ENCODE measurements at places on chromosomes 7 and 10. TPM values are rescaled to one million over a fixed set of nuclear protein-coding genes. Genes with fewer than 3 reads are reported as not detected.
A peak's percentile ranks its signal among the peaks of the same experiment; 100 is the strongest.

The CEP55 gene
- 13.0 TPM for polyA plus RNA-seq

- DNase-seq: no peak
Observed at GRCh38 chr10:118674226-118674919, 78.9 kb upstream of the PRLHR start.

DNA sequence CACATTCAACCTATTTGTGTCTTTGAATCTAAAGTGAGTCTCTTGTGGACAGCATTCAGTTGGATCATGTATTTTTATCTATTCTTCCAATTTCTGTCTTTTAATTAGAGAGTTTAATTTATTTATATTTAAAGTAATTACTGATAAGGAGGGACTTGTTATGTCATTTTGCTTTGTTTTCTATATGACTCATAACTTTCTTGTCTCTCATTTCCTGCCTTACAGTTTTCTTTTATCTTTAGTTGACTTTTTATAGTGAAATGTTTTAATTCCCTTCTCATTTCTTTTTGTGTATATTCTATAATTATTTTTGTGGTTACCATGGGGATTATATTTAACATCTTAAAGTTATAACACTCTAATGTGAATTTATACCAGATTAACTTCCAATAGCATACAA lies 7.3 kb upstream of the ZNF518A start:
- DNase-seq: no peak

The GSDME gene
- 12.6 TPM for polyA plus RNA-seq

GRCh38 chr7:101172854-101173751 lies 7.0 kb downstream of the NAT16 start:
- no peak for DNase-seq

GRCh38 chr10:22978918-22979317 lies 51.1 kb downstream of the ARMC3 start:
- no peak for DNase-seq

GRCh38 chr10:13184730-13185514 lies 23.6 kb downstream of the MCM10 start:
- DNase-seq: no peak

DNA sequence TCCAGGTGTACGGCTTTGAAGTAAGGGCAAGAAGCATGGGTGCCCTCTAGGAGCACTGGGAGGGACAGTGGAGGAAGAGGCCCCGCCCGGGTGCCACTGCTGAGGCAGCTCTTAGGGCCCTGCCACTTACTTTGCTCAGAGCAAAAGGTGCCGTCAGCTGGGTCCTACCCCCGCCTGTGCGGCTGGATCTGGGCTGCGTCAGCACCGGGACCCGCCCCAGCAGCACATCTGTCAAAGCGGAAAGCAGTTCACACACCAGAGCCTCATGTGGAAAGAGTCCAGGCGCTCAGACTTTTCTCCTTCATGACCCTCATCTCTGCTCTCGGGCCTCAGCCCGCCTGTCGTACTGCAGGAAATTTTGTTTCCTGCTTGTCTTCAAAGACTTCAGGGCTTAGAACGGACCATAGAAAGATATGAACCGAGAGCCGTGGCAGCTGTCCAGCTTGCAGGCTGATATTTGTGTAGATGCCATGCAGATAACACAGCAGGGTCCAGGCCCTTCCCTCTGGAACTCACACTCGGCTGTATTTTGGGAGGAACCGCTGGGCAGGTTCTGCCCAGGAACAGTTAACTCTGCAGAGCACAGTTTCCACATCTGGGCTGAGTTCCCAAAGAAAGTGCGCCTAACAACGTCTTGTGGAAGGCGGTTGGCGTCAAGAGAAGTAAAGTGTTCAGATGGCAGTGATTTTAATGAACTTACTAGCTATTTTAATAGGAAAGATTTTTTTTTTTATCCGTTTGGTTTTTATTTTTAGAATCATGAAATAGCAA lies 44.3 kb upstream of the PRKAR1B start:
- peak; percentile 76 for DNase-seq

DNA sequence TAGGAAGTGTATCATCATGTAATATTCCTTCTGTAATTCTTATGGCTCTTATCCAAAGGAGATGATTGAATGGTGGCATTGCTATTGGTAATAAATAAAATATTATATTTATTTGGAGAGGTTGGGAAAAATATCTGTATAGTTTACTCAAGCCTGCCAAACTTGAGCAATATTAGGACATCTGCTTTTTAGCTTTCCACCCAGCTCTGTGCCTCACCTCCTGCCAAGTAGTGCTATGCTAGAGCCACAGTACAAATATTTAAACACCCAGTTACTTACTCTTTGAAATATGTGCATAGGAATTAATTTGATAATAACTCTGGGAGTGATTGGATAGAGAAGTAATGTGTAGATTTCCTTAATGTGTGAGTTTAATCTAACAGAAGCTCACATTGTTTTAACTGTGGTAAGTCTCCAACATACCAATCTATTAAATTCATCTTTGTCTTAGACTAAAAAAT lies 129.2 kb downstream of the BBS9 start:
- no peak for DNase-seq

The CCDC3 gene
- polyA plus RNA-seq: 16.1 TPM

The FGFR2 gene
- polyA plus RNA-seq: 85.3 TPM

The FAM24A gene
- polyA plus RNA-seq: not detected

DNA sequence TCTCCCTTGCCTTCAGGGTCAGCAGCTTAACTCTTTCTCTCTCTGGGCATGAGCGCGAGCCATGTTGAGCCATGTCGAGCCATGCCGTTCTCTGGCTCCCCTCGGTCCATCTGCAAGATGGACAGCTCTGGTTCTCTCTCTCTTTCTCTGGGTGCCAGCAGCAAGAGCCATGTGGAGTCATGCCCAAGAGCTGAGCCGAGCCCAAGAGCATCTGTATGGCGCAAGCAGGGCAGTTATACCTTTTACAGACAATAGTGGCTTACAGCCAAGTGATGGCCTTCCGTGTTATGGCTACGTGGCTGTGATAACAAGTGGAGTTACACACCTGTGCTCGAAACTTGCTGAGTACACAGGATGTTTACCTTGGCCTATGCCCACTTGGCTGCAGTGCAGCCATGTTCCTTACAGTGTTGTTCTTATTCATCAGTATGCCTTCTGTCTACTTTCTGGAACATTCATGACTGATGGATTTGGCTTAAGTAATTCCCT lies 327.7 kb downstream of the GLRX3 start:
- no peak for DNase-seq

DNA sequence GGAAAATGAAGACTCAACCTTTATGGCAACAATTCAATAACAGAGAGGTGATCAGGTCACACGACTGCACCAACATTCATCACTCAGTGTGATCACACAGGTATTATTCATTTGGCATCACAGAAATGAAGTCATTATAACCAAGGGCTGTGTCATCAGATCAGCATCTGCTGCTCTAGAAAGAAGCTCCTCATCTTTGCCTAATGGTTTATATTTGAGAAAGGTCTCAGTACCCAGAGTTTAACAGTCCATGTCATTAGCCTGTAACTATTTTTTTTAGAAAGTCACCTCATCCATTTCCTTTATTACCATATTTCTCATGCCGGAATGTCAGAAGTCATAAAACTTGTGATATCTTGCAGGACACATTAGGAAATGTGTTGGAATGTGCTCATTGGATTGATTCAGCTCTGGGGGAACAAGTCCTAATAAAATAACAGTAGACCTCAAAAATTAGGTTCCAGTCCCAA lies 45.1 kb upstream of the PRKG1 start:
- no peak for DNase-seq

GRCh38 chr7:52955522-52955921 lies 79.9 kb upstream of the POM121L12 start:
- no peak for DNase-seq
